RWPE2 (cell line): ENCODE measurements at places on chromosomes 5 and 9.

GRCh38 chr9:102178811-102179210, 440.4 kb upstream of the GRIN3A start:
- no peak for DNase-seq
- H3K4me1 ChIP-seq: no peaks in the 10 kb centered on the region
- no peaks in the 10 kb centered on the region for H3K36me3 ChIP-seq
- no peak overlapping the region for H3K27ac ChIP-seq

- H3K4me3 ChIP-seq: no peak overlapping the region
- DNase-seq: no peak
- H3K27ac ChIP-seq: no peak overlapping the region
Observed at GRCh38 chr5:112077180-112077579, 320.2 kb upstream of the NREP start.

DNA sequence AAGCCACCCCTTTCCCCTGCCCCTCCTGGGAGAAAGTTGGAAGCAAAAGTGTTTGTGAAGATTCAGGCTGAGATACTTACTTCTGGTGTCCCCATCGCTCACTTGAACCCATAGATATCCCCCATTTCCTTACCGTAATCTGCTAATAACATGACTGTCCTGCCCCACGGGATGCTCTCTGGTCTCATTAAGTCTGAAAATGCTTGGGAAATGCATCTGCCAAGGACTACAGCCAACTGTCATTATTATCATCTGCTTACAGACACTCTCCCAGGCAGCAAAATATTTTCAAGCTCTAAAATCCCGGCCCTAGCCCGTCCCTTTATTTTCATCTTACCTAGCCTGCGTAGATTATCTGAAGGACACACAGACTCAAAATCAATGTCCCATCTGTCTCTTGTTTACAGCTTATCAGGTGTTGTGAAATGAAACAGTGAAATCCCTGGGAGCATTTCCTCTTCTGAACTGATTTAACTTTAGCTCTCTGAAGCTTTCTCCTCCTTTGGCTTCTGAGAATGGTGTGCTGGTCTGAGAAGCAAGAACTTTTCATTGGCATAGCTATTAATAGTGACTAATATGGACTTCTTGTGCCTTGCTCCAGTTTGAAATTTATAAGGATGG, 126.9 kb upstream of the OSMR start:
- H3K4me1 ChIP-seq: no peaks in the 10 kb centered on the region
- no peak for DNase-seq
- no peak overlapping the region for H3K27ac ChIP-seq
- H3K4me3 ChIP-seq: no peak overlapping the region
- H3K27me3 ChIP-seq: peaks cover 2% of the 10 kb centered on the region

DNA sequence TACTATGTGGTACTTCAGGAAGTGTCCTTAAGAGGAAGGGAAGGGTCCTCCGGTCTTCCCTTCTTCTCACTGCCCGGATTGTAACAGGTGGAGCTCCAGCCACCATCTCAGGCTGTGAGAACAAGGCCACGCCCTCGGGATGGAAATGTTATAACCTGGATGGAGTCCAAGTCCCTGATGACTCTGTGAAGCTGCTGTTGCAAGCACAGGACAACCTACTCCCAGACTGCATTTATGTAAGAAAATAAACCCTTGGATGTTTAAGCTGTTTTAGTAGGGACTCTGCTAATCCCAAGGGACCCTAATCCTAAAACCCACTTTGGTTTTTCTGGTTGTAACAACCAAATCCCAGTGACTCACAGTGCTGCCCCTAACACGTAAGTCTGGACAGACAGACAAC, 221.6 kb downstream of the ACTL7B start:
- H3K4me1 ChIP-seq: peaks cover 20% of the 10 kb centered on the region
- no peak overlapping the region for H3K4me3 ChIP-seq
- H3K36me3 ChIP-seq: no peaks in the 10 kb centered on the region
- no peaks in the 10 kb centered on the region for H3K27me3 ChIP-seq
- peak overlapping the region; percentile 85 for H3K27ac ChIP-seq

DNA sequence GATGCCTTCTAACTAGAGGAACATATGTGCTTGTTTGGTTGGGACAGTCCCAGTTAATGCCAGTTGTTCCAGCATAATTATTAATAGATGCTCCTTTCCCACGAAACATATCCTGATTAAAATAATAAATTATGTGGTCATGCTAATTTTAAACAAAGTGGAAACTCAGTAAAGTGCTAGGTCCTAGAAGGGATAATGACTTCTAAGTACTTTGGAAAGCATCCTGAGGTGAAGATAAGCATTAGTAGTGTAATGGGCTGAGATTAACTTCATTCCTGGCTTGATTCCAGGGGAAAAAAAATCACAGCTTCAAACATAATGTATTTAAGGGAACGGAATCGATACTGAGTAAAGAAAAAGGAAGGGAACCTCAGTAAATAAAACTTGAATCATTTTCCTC, 213.7 kb upstream of the SNX2 start:
- no peak overlapping the region for H3K4me3 ChIP-seq
- no peak for DNase-seq
- H3K27ac ChIP-seq: no peak overlapping the region
- H3K36me3 ChIP-seq: no peaks in the 10 kb centered on the region
- no peaks in the 10 kb centered on the region for H3K27me3 ChIP-seq
- H3K4me1 ChIP-seq: peaks cover 4% of the 10 kb centered on the region

DNA sequence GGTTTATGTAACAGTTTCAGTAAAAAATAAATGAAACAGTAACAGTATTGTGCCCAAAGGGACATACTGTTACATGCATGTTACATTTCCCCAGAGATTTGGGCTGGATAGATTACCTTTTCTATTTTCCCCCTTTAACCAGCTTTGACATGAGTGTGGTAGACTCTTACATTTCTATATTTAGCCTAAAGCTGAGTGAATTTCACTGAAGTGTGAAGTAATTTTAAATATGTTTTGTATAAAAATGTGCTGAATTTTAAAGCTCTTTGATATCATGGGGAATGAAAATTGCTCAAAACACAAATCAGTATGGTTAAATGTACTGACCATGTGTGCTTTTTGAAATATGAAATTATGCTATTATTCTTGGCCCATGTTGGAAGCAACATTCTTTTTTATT, 122.3 kb upstream of the CDH10 start:
- no peak overlapping the region for H3K27ac ChIP-seq
- DNase-seq: no peak
- H3K27me3 ChIP-seq: no peaks in the 10 kb centered on the region

DNA sequence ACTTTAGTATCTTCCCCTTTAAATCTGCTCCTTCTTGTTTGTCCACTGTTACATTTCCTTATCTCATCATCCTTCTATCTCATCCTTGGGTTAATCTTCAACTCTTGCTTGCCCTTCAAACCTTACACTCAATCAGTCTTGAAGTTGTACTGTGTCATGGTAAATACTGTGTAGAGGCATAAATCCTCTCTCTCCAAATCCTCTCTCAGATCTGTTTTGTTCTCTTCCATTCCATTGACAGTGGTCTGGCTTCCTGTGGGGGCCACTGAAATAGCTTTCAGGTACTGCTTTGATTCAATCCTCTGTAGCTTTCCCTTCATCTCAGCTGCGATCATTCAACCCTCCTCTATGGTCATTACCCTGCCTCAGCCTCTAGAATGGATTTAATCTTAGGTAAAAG, 104.0 kb downstream of the PLCXD3 start:
- H3K36me3 ChIP-seq: no peaks in the 10 kb centered on the region
- DNase-seq: no peak
- no peak overlapping the region for H3K27ac ChIP-seq
- no peaks in the 10 kb centered on the region for H3K27me3 ChIP-seq
- H3K4me1 ChIP-seq: peaks cover 17% of the 10 kb centered on the region
- H3K4me3 ChIP-seq: no peak overlapping the region

GRCh38 chr9:14345354-14346230, 31.7 kb upstream of the NFIB start:
- peak; percentile 54 for DNase-seq
- no peak overlapping the region for H3K4me3 ChIP-seq
- no peaks in the 10 kb centered on the region for H3K36me3 ChIP-seq
- no peaks in the 10 kb centered on the region for H3K4me1 ChIP-seq
- no peak overlapping the region for H3K27ac ChIP-seq

DNA sequence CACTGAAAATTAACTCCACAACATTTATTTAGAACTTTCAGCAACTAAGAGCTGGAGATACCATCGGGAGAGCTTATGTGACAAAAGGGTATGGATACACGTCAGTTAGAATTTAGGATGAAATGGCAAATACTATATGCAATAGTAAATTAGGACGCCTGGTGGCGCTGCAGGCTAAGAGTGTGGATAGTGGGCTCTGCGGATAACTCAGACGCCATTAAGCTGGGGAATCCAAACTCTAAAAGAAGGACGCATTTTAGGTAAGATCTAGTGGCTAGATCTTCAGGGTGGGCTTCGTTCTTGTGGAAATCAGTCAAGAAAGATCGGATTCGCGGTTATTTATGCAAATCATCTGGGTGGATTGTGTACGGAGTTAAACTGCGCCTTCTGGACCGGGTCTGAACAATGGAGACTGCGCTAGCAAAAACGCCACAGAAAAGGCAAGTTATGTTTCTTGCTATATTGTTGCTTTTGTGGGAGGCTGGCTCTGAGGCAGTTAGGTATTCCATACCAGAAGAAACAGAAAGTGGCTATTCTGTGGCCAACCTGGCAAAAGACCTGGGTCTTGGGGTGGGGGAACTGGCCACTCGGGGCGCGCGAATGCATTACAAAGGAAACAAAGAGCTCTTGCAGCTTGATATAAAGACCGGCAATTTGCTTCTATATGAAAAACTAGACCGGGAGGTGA, at the start of gene PCDHB5:
Gene PCDHB5 (plus strand): TSS at position 177 of the 688 bp plus-strand sequence. CDS start 229 bp downstream, at position 406.
- peak within 1 kb of the TSS; percentile 8 for H3K4me3 ChIP-seq
- H3K27ac ChIP-seq: no peak within 1 kb of the TSS
- no peaks in the 10 kb centered on the region for H3K36me3 ChIP-seq
- H3K27me3 ChIP-seq: peaks cover 54% of the 10 kb centered on the region
- DNase-seq: no peak
- H3K4me1 ChIP-seq: no peaks in the 10 kb centered on the region

GRCh38 chr9:16258708-16259107, 611.8 kb downstream of the BNC2 start:
- H3K4me3 ChIP-seq: no peak overlapping the region
- H3K4me1 ChIP-seq: no peaks in the 10 kb centered on the region
- no peaks in the 10 kb centered on the region for H3K27me3 ChIP-seq
- H3K36me3 ChIP-seq: no peaks in the 10 kb centered on the region
- H3K27ac ChIP-seq: no peak overlapping the region
- no peak for DNase-seq
